ENCODE measurements at places on chromosomes 4 and X.
A peak's percentile ranks its signal among the peaks of the same experiment; 100 is the strongest.

DNA sequence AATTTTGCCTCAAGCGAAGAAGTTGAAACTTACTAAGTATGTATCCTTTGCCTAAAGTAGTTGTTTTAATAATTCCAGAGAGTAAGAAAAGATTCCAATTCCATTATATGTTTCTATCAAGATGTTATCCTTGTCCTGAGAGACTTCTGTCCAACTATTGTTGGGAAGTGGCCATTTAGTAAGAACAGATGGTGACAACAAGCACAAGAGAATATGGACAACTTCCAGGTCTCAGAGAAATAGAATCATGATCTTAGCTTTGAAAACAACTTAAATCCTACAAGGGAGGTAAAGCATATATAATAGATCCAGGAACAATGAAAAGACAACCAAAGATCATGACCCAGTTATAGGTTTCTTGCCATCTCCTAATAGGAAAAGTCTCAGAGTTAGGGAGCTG lies 486.6 kb upstream of the PCDH10 start:
- DNase-seq = no peak

GRCh38 chr4:7915875-7916242 lies 23.8 kb downstream of the AFAP1 start:
- no peak for DNase-seq

GRCh38 chr4:128286474-128287058 lies 1.0 kb downstream of the PGRMC2 start:
- peak; percentile 26 for DNase-seq

DNA sequence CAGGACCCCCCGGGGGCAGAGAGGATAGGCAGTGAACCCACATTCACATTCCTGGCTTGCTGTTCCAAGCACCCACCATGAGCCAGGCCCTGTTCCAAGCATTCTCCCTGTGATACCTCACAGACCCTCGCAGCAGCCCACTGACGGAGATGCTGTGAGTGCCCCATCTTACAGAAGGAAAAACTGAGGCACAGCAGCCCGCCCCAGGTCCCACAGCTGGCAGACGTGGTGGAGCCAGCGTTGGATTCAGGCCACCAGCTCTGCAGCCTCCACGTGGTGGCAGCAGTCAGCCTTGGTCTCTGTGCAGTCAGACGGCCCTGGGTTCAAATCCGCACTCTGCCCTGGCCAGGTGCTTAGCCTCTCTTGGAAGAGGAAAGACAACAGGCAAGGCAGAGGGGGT lies 16.8 kb downstream of the MAN2B2 start:
- no peak for DNase-seq

DNA sequence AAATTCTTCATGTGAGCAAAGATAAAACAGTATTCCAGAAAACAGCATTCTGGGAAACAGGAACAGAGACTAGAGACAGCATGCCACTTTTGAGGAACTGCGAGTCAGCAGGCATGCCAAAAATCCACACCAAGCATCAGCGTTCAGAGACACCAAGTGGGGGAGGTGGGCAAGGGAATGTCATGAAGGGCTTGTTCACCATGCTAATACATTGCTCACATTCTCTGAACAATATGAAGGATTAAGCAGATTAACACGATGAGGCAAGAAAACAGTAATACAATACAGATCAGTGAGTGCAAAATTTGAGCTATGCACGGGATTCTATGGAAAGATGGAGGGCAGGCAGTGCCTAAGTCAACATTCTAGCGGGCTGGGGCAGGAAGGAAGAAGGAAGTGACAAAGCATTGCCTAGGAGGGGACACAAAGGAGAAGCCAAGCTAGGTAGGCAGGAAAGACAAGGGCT lies 278.3 kb downstream of the FBXW7 start:
- no peak for DNase-seq

DNA sequence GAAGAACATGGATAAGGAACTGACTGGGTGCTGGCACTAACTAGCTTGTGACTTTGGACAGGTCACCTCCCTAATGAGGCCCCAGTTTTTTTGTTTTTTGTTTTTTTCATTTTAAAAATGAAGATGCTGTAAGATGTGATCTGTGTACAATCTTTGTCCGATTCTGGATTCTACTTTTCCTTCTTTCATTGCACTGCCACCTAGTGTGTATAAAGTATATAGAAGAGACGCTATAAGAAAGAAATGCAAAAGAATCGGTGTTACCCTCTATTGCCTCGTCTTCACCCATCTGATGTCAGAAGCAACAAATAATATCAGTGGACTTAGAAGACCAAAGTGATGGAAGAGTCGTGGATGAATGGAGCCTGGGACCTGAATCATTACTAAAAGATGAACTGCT lies 58.6 kb upstream of the P2RY10 start:
- no peak for DNase-seq

GRCh38 chr4:15395311-15395710 lies 32.5 kb upstream of the C1QTNF7 start:
- DNase-seq = no peak

- DNase-seq = no peak
These were observed 659.6 kb upstream of the INTU start for GRCh38 chr4:126973201-126973600.

DNA sequence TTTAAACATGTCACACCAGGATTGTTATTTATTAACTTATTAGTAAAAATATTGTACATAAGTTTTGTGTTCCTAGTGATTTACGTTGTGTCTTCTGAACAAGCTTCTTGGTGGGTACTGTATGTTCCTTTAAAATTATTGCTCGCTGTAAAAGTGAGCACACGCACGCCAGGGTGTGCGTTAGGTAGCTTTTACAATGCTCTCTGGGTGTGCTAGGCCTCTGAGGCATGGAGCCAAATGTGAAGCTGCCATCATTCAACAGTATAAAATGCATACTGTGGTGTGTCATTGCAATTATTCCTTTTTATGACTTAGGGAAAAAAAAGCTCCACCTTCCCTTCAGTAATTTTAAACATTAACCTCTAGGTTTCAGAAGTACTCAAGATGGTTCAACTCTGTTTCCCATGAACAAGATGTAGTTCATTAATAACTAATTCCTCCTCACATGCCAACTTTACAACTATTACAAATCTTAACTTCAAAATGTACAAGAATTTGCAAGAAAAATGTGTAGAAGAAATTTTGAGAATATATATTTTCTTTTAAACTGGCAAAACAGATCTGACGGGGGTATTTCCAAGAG lies 42.4 kb downstream of the ATOH1 start:
- DNase-seq = no peak

DNA sequence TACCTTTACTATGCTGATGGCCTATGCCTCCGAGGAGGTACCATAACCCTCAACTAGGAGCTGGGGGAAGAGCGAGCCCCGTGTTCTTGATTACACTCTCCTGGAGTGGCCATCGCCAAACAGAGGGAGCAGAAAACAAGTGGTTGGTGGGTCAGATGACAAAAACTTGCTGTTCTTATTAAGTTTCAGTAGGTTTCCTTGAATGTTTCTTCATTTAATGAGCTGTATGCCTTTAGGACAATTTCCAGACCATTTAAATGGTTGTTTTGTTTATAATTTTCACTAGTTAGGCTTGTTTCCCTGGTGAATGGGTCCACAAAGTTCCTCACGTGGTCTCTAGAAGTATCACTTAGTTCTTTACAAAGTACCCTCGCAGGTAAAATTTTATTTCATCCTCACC lies 4.7 kb downstream of the PYURF start:
- DNase-seq = no peak

- no peak for DNase-seq
These were observed 79.2 kb downstream of the FBXO8 start for GRCh38 chr4:174204164-174204831.

- DNase-seq = no peak
These were observed 38.4 kb downstream of the HTT start for GRCh38 chr4:3112609-3113469.

- DNase-seq = peak; percentile 42
These were observed 9.9 kb upstream of the ANAPC4 start for GRCh38 chr4:25367004-25367621.

GRCh38 chr4:120864969-120865368 lies 57.6 kb downstream of the PRDM5 start:
- no peak for DNase-seq

GRCh38 chrX:526295-527224 lies 104.0 kb upstream of the SHOX start:
- DNase-seq = no peak

DNA sequence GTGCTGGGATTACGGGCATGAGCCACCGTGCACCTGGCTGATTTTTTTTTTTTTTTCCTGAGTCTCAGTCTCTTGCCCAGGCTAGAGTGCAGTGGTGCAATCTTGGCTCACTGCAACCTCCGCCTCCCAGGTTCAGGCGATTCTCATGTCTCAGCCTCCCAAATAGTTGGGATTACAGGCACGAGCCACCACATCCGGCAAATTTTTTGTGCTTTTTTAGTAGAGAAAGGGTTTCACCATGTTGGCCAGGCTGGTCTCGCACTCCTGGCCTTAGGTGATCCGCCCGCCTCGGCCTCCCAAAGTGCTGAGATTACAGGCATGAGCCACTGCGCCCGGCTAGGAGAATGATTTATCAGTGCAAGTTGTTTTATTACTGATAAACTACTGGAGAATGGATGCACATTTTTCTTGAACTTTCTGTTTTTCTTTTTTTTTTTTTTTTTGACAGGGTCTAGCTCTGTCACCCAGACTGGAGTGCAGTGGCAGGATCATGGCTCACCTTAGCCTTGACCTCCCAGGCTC lies 39.7 kb upstream of the DHRSX start:
- DNase-seq = no peak

DNA sequence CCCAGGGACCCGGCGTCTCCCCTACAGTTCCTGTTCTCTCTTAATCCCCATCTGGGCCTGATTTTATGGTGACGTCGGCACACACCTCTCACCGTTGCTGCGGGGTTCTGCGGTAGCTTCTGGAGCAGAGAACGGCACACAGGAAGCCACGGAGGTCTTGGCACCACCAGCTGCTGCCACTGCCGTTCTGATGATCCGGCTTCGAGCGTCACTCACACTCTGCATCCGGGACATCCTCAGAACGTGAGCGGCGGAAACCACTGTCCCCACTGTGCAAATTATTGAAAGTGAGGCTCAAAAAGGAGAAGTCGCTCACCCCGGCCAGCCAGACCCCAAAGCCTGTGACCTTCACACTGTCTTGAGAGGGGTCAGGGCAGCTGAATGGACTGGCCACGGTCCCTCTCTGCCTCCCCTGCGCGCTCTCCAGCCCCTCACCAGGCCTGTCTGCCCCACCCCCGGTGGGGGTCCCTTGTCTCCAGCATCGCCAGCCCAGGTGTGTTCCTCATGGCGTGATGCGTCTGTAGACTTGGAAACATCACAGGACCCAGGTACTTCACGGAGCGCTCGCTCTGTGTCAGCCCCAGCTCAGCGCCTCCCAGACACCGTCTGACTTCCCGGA lies 201.1 kb downstream of the AFAP1 start:
- no peak for DNase-seq

DNA sequence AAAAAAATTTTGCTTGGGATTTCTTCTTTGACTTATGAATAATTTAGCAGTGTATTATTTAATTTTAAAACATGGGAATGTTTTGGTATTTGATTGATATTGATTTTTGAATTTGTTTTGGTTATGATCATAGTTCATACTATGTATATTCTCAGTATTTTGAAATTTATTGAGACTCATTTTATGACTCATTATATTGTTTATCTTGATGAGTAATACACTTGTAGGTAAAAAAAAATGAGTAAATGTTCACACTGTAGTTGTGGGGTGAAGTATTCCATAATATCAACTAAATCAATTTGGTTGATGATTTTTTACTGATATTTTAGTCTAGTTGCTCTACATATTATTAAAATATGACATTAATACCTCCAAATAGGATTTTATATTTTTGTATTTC lies 1142.2 kb downstream of the ADGRL3 start:
- no peak for DNase-seq

GRCh38 chr4:186657764-186658163 lies 65.9 kb downstream of the FAT1 start:
- no peak for DNase-seq

GRCh38 chrX:40272141-40272540 lies 174.4 kb upstream of the BCOR start:
- DNase-seq = no peak

- peak; percentile 27 for DNase-seq
These were observed 151.3 kb upstream of the TTC29 start for GRCh38 chr4:147096667-147097604.

GRCh38 chrX:152733261-152733975 lies at the start of the genes CSAG1 and MAGEA12:
Gene CSAG1 (minus strand): TSS chrX:152733721. CDS start chrX:152732460, 1,261 bp downstream.
Gene MAGEA12 (plus strand): TSS chrX:152733757. CDS start chrX:152736162, 2,405 bp downstream.
- DNase-seq = peak; percentile 85

GRCh38 chr4:42398871-42399331 lies 1.6 kb downstream of the SHISA3 start:
- no peak for DNase-seq

GRCh38 chr4:61985426-61985825 lies 785.3 kb downstream of the ADGRL3 start:
- DNase-seq = no peak

DNA sequence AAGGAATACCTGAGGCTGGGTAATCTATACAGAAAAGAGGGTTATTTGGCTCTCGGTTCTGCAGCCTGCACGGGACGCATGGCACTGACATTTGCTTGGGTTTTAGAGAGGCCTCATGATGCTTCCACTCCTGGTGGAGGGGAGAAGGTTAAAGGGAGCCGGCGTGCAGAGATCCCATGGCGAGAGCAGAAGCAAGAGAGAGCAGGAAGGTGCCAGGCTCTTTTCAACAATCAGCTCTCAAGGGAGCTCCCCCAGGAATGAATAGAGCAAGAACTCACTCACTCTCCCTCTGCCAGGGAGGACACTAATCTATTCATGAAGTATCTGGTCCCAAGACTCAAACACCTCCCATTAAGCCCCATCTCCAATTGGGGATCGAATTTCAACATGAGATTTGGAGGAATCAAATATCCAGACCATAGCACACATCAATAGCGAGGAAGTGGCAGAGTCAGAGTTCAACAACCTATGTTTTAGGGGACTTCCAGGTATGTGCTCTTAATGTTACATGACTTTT lies 109.8 kb downstream of the SORBS2 start:
- no peak for DNase-seq

GRCh38 chr4:128782076-128782715 lies 27.3 kb upstream of the JADE1 start:
- no peak for DNase-seq

- peak; percentile 31 for DNase-seq
These were observed 88.3 kb downstream of the AMELX start for GRCh38 chrX:11381464-11381863.

- no peak for DNase-seq
These were observed 9.4 kb downstream of the NAT8L start for GRCh38 chr4:2068566-2068965.

- DNase-seq = no peak
These were observed 921.9 kb upstream of the DIAPH2 start for GRCh38 chrX:95762716-95763115.

- no peak for DNase-seq
These were observed 315.4 kb upstream of the GRIA3 start for GRCh38 chrX:122868631-122869030.

- no peak for DNase-seq
These were observed 795 bp upstream of the SH3KBP1 start for GRCh38 chrX:19887911-19888879.
